ENCODE measurements at places on chromosomes 6 and 20.
A peak's percentile ranks its signal among the peaks of the same experiment; 100 is the strongest.

DNA sequence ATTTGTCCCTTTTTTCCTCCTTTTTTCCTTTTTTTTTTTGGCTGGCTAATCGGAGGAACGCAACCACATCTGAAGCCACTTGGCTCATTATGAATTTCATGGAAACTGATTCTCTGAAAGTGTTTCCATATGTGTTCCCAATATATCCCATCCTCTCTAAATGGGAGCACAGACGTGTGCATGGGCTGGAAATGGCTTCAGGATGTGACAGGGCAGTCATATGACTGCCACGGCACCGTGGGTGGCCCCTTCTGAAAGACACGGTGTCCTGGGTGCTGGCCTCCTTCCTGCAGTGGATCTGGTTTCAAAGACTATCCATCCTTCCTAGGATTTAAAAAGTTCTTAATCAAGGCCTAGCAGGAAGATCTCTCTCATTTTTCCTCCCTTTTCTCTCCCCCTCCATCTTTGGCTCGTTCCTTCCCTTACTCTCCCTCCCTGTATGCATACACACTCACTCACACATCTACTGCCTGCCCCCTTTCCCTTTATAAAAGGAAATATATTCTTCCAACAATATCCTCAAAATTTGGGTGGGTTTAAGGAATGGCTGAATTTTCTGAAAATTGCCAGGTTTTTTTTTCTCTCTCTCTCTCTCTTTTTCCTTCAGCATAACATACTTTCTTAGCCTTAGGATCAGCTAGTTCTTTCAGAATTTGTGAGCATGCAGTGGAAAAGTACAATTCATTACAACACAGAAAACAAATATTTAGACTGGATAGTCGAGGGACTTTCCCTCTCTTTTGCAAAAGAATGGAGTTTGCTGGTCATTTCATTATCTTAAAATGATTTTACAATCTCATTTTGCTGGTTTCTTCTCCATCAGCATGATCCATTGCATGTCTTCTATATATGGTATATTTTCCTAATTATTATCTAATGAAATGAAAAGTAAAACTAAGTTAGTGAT is 161.2 kb upstream of the SUPT3H start:
- no peak for DNase-seq

DNA sequence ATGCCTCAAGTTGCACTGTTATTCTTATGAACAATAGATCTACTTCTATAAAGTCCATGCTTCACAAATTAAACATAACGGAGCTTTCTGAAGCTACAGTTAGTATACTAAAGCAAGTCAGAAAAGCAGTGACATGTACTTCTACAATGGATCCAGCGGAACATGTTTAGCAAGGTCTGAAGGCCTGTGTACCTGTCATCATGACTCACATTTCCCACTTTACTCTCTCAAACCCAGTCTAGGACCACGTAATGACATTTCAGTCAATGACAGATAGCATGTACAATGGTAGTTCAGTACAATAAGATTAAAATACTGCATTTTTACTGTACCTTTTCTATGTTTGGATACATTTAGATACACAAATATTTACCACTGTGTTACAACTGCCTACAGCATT is 132.1 kb downstream of the MMS22L start:
- DNase-seq = no peak

GRCh38 chr6:111711984-111712752 is 106.5 kb upstream of the TRAF3IP2 start:
- no peak for DNase-seq

DNA sequence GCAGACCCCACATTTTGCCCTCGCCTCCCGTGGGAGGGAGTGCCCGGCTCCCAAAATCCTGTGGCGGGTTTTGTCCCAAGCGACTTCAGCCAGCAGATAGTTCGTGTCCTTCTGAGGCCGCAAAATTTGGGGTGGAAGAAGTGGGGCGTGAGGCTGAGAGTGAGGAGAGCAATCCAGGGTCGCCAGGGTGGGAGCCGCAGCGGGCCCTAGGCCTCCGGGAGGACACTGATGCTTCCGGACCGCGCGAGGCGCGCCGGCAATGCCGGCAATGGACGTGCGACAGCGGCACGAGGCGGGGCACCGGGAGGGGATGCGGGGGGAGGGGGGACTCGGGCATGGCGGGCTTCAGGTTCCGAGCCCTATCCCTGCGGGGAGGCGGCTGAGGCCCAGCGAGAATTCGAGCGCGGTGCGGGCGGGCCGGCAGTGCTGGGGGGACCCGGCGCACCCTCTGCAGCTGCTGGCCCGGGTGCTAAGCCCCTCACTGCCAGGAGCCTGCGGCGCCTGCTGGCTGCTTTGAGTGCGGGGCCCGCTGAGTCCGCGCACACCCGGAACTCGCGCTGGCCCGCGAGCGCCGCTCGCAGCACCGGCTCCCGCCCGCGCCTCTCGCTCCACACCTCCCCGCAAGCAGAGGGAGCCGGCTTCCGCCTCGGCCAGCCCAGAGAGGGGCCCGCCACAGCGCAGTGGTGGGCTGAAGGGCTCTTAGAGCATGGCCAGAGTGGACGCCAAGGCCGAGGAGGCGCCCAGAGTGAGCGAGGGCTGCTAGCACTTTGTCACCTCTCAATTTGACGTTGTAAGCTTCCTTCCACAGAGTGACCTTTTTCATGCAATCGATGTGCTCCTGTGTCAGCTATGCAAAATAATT is 143.8 kb downstream of the LPA start:
- DNase-seq = no peak

DNA sequence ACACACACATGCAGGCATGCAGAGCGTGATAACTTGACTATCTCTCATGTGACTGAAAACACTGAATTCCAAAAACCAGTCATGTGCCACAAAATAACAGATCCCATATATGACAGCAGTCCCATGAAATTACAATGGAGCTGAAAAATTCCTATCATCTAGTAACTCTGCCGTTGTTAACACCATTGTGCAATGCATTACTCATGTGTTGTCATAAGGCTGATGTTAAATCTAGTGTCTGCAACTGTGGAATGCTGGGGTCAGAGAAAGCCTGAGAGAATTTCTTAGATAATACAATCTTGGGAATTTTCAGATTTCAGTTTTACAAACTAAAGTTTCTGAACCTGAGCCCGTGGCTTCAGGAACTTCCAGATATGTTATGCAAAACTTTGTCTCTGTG is 70.2 kb downstream of the LYRM4 start:
- DNase-seq = no peak

DNA sequence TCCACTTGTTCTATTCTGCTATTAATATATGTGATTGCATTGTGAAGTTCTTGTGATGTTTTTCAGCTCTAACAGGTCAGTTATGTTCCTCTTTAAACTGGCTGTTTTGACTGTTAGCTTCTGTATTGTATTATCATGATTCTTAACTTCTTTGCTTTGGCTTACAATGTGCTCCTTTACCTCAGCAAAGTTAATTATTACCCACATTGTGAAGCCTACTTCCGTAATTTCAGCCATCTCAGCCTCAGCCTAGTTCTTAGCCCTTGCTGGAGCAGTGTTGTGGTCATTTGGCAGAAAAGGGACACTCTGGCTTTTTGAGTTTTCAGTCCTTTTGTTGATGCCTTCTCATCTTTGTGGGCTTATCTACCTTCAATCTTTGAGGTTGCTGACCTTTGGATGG is 440.2 kb downstream of the TBC1D32 start:
- DNase-seq = no peak

GRCh38 chr6:44452725-44453124 is 65.2 kb downstream of the CDC5L start:
- DNase-seq = no peak

DNA sequence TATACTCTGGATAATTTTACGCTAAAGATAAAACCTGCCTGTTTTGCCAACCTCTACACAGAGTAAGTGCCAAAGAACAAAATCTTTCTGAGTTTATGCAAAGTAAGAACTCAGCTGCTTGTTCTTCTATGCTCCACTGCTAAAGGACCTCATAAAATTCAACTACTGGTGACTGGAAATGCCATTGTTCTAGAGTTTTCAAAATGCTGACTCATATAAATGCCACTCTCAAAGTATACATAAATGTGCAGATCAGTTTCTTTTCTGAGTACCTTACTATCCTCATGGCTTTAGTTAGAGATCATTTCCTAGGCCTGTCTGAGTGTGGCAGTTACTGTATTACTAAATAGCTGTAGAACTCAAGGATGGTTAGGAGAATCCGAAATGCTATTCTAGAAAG is 45.6 kb downstream of the LYRM4 start:
- peak; percentile 41 for DNase-seq

GRCh38 chr6:85323435-85324040 is 126.3 kb upstream of the NT5E start:
- peak; percentile 89 for DNase-seq

DNA sequence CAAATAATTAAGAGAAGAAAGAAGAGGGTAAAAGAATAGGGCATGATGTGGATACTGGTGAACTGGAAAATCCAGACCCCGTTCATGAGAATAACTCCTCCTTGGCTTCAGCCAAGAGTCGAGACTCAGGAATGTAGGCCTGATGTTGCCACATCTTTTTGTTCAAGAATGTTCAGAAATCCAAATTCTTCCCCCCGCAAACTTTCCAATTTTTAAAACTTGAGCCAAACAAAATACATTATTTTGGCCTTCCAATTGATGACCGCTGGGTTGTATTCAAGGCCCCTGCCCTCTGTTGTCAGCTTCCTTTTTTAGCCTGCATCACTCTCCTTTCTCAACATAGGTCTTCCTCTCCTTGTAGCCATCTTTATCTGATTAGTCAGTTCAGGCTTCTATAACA is 106.1 kb downstream of the TNFAIP3 start:
- no peak for DNase-seq

GRCh38 chr6:137872581-137873115 is 5.6 kb downstream of the TNFAIP3 start:
- DNase-seq = no peak

- DNase-seq = no peak
These were observed 38.9 kb upstream of the FRMD1 start for GRCh38 chr6:168117942-168118341.

- DNase-seq = no peak
These were observed 67.8 kb upstream of the PHACTR2 start for GRCh38 chr6:143609972-143610371.

DNA sequence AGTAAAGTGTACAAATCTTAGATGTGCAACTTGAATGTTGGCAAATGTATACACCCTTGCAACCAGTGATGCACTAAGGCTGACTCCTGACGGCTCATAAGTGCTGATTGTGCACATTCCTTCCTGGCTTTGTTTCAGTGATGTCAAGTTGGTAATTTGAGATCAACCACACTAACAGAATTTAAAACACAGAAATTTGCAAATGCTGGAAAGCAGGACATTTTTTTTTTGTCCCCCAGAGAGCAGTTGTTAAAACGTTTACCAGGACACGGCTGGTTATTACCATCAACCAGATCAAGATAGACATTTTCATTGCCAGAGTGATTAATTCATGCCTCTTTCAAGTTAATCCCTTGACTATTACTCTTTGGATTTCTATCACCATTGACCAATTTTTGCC is 735.6 kb downstream of the RFPL4B start:
- DNase-seq = no peak

- no peak for DNase-seq
These were observed 37.1 kb upstream of the PROKR2 start for GRCh38 chr20:5353624-5354496.

DNA sequence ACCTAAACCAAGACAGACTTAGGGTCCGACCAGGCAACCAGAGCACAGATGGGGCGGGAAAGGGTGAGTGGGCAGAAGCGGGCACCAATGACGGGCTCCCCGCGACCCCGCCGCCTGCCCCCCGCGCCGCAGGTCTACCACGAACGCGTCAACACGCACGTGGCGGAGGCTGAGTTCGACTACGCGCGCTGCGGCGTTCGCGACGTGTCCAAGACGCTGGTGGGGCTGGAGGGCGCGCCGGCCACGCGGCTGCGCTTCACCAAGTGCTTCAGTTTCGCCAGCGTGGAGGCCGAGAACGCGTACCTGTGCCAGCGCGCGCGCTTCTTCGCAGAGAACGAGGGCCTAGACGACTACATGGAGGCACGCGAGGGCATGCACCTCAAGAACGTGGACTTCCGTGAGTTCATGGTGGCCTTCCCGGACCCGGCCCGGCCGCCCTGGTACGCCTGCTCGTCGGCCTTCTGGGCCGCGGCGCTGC is 5.1 kb downstream of the TMEM151B start:
- DNase-seq = no peak

GRCh38 chr6:149443411-149444181 is 41.2 kb downstream of the ZC3H12D start:
- no peak for DNase-seq

DNA sequence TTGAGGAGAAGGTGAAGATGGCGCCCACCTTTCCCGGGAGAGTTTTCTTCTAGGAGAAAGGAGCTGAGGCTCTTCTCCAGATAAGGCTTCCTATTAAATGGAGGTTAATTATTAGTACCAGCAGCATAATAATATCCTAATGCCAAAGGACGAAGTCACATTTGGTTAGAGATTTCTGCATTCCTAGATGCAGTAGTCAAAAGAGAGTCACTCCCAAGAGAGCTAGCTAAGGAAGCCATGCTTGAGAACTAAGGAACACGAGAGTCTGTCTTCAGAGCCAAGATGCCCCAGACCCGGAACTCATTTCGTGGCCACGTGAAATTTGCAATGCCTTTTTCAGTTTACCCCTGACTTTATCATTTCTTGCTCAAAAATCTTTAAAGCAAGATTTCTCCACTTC is 132.7 kb downstream of the TSHZ2 start:
- no peak for DNase-seq

GRCh38 chr20:45752746-45753145 is 30.6 kb downstream of the SPINT4 start:
- DNase-seq = no peak

GRCh38 chr6:117440706-117441525 is 15.2 kb upstream of the ROS1 start:
- no peak for DNase-seq

- no peak for DNase-seq
These were observed 33.4 kb upstream of the SRPK1 start for GRCh38 chr6:35954333-35954732.

DNA sequence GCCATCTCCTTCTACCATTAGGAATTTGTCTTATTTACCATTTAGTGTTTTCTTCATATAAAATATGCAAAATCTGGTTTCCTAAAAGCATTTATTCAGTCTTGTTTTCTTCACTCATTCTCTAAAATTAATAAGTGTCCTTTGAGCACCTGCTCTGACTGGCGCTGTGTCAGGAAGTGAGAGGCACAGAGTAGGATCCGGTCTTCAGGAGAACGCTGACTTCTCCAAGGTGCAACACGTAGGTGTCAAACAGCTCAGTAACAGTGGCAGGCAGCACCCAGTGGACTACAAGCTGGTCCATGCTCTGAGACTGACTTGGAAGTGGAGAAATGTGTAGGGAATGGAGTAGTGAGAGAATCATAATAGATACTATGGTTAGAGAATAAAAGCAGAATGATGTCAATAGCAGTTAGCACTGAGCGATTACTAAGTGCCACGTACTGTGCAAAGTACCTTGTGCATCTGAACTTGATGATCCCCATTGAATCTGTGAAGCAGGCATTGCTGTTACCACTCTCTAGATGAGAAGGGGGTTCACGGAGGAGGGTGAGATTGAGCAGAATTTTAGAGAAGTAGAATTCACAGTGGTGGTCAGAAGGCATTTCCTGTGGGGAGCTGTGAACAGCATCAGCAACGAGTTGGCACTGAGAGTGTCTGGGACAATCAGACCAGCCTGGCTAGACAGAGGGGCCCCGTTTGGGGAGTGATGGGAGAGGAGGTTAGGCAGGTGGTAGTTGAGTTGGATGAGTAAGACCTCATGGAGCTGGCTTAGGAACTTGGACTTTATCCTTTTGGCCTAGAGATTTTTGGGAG is 569.8 kb downstream of the QKI start:
- DNase-seq = no peak

Data from OCI-M1 (cell line).